Inflammatory macrophage treated with lipopolysaccharide for 4 hours (primary cell): ENCODE measurements at places on chromosomes 11 and 22.

- DNase-seq = no peak
Measured at GRCh38 chr11:133663135-133663985, 131.1 kb upstream of the OPCML start.

DNA sequence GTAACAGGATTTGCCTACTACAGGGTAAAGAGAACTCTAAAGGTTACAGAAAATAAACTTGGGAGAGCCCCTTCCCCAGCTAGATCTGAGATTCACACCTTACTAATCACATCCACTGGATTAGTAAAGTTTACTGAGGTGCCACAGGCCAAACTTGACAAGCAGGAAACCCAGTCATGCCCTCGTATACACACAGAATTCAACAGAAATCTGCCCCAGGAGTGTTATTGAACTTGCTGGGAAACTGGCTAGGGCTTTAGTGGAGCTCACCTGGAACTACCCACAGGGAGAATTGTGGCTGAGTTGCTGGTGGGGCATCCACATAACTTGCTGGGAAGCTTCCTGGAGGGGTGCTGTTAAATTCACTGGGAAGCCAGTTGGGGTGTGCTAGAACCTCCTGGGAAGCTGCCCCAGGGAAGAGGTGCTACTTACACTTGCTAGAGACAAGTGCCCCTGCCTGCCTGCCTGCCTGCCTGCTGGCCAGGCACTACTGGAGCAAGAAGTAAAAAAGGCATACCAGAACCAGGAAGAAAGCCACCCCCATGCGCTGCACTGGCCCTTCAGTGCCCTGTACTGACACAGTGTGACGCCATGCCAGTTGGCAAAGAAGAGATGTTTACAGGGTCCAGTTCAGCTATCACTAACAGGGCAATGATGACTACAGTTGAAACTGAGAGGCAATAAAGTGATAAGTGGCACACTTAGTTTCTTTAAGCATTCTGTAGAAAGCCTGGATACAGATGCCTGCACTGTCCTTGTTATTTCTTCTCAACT, 106.5 kb downstream of the ALX4 start:
- no peak for DNase-seq

DNA sequence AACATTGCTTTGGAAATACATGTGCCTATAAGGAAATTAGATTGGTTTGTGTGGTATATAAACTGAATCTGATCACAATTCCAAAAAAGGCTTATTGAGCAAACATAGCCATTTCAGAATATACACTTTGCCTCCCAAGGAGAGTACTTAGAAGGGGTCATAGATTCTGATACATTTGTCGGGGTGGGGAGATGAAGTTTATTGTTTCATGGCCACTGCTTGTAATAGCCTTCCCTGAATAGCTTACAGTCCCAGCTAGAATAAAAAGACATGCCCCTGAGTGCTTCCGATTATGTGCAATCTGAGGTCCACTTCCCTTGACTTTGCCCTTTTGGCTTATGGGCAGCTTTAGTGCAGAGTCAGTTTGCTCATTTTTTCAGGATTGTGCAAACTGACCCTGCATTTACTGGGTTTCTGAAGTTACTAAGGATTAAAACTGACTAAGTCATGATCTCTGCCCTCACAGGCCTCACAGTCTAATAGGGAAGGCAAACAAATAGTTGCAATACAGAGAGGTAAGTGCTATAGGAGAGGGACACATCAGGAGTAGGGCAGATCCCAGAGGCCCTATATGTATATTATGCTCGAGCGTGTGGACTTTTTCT, 184.2 kb downstream of the BLID start:
- peak; percentile 57 for DNase-seq

GRCh38 chr11:22130462-22131053, 62.3 kb upstream of the ANO5 start:
- peak; percentile 17 for DNase-seq

GRCh38 chr11:68383976-68384501, 71.6 kb downstream of the LRP5 start:
- DNase-seq = peak; percentile 36

DNA sequence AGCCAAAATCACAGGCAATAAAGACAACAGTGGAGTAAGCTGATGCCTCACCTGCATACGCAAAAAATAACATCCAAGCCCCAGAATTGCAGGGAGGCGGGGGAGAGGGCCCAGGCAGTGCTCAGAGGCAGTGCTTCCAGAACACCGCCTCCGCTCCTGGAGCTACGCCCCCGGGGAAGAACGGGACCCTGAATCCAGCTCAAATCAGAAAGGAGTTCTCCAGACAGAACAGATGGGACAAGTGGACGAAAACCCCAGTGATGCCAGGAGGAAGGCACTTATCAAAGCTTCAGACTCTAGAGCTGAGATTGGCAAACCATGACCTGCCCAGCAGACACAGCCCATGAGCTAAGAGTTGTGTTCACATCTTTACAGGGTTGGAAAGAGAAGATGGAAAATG, 683.9 kb downstream of the TBC1D22A start:
- DNase-seq = no peak

DNA sequence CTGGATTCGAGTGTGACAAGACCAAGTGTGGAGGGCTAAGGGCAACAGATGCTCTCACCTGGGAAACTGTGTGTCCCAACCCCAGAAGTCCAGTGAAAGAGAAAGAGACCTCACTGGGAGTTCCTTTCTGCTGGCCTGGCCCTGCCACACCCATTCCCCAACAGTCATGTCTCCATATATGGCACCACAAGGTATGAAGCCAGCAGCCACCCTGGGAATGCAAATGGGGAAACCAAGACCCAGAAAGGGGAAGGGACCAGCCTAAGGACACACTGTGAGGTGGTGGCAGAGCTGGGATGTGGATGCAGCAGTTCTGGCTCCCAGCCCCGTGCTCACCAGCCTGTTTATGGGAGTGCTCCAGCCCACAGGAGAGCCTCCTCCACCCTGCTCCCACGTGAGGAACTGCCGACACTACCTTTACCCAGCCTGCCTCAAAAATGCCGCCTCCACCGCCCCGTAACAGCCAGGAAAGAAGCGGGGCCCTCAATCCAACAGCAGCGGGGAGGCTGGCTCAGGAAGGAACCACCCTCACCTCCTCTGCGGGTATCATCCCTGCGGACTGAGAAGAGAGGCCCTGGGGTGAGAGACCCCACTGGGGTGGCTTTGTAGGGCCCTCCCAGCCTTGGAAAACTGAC, 12.6 kb downstream of the LMO1 start:
- DNase-seq = no peak

DNA sequence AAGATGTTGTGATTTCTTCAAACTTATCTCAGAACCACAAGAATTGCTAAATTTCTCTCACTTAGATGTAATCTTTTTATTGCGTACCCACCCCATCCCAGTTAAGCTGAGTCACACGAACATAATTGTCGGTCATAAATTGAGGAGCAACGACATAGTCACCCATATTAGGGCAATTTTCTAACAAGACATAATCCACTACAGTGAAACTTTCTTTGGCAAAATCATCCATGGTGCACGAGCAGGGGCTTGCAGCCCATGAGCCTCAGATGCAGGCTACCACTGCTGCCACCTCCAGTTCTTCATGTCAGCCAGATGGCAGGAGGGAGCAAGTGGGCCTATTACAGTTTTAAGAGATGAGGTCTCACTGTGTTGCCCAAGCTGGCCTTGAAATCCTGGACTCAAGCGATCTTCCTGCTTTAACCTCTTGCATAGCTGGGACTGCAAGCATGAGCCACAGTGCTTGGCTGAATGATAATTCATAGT, 70.3 kb upstream of the GRK2 start:
- peak; percentile 81 for DNase-seq

DNA sequence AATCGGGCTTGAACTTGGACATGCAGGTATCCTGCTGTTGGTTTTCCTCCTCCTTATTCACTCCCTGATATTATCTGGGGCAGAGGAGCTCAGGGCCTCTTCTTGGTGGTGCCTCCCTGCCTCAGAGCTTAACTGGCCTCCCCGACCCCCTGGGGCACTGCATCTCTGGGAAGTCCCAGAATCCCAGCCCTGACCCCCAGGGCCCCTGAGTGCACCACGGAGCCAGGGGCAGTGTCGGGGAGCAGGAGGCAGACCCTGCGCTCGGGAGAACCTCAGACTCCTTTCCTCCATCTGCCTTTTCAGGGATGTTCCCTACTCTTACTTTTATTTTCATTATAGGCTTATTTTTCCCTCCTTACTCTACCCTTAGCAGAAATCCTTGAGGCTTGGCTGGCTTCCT, 537.0 kb downstream of the BRD1 start:
- DNase-seq = no peak

GRCh38 chr11:73431396-73431795, 55.2 kb downstream of the RELT start:
- no peak for DNase-seq

DNA sequence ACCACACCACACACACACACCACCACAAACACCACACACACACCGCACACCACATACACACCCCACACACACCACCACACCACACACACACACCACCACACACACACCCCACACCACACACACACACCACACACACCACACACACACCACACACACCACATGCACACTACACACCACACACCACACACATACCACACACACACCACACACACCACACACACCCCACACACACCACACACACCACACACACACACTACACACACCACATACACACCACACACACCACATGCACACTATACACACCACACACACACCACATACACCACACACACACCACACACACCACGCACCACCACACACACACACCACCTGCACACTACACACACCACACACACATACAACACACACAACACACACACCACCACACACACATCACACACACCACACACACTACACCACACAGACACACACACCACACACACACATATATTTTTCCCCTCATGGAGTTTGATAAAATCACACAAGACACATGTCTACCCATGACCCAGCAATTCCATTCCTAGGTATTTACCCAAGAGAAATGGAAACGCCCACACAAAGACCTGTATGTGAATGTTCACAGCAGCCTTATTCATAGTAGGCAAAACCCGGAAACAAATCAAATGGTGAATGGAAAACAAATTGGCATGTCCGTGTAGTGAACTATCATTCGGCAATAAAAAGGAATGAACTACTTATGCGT, 14.3 kb downstream of the CD5 start:
- DNase-seq = no peak

GRCh38 chr11:70397336-70397982, 870 bp upstream of the CTTN start:
- DNase-seq = peak; percentile 8

- DNase-seq = no peak
Measured at GRCh38 chr22:23509571-23510302, 70.4 kb downstream of the IGLL1 start.

DNA sequence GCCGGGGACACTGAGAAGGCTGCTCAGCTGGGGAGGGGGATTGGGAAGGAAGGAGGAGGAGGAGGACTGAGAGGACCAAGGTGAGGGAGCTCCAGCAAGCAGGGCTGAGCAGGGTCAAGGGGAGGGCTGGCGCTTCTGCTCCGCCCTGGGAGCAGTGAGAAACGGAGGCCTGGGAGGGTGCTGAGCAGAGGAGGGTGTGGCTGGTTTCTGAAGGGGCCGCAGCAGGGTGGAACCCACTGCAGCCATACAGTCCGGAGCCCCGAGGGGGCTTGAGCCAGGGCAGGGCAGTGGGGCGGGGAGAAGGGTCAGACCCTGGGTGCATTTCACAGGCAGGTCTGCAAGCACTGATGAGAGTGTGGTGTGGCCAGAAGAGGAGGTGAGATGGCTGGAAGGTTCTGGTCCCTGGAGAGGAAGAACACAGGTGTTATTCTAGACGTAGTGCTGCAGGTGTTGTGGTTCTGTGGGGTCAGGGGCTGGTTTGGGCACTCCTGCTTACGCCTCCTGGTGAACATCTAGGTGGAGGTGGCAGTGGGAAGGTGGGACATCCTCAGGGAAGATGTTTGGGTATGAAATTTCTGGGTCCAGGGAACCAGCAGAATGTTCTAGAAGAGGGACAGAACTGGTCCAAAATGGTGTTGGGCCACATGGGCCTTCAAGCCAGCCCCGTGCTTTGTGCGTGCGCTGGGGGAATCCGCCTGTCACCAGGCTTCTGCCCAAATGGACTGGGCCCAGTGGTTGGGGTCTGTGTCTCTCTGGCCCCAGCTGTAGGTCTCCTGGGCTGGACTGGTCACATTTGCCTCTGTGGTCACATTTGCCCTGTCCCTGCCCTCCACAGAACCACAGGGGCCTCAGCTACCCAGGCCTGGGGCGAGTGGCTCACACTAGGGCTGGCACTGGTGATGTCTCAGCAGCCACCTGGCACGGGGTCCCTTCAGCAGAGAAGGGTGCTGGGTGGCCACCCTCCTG, 714.7 kb downstream of the BRD1 start:
- no peak for DNase-seq

- peak; percentile 7 for DNase-seq
Measured at GRCh38 chr11:97607291-97608000, 1217.6 kb downstream of the JRKL start.

- DNase-seq = no peak
Measured at GRCh38 chr11:5277807-5278382, 8.2 kb upstream of the HBE1 start.

GRCh38 chr11:34909415-34909814, 6.8 kb downstream of the APIP start:
- no peak for DNase-seq

GRCh38 chr22:43315687-43316217, 27.4 kb downstream of the SCUBE1 start:
- DNase-seq = no peak

- no peak for DNase-seq
Measured at GRCh38 chr22:35681454-35682052, 33.3 kb downstream of the APOL6 start.

DNA sequence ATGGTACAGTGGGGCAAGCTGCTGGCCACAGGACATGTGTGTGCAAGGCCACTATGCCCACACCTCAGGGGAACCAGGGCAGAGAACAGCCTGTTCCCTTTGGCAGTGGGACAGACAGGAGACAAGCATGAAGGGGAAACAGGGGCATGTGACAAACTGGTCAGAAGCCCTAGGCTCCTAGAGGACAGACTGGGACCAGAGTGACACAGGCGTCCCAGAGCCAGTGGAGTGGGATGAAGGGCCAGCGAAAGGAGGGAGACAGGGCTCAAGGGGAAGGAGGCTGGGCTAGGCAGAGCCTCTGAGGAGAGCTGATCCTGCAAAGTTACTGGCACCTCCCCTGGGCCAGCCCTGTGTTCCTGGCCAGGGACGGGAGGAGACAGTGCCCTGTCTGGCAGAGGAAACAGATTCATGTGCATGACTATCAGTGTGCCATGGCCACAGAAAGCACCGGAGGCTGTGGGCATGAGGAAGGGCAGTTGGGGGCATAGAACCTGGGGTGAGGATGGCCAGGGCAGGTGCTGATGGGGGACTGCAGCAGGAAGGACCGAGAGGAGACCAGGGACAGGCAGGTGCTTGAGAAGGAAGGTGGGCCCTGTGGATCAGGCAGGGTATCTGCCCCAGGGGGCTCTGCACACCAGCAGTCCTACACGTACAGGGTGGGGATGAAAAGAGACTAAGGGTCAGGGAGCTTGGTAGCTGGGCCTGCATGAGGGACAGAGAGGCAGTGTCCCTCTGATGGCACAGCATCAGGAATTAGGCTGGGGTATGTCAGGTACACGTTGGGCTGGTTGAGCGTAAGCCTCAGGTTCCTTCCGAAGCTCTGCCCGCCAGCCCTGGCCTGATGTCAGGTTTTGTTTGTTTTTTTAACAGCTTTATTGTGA, 9.8 kb downstream of the DERL3 start:
- no peak for DNase-seq
